ENCODE measurements at places on chromosomes 5 and 9. TPM values are rescaled to one million over a fixed set of nuclear protein-coding genes. Genes with fewer than 3 reads are reported as not detected.

DNA sequence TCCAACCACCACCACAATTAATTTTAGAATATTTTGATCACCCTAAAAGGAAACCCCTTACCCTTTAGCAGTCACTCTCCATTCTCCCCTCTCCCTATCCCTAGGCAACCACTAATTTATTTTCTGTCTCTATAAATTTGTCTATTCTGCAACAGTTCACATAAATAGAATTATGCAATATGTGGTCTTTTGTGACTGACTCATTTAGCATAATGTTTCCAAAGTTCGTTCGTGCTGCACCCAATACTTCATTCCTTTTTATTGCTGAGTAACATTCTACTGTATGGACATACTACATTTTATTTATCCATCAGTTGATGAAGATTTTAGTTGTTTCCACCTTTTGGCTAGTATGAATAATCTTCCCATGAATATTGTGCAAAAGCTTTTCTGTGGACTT, 18.2 kb upstream of the CDC20B start:
- no peak for DNase-seq
- no peak overlapping the region for H3K4me3 ChIP-seq
- no peaks in the 10 kb centered on the region for H3K4me1 ChIP-seq
- no peaks in the 10 kb centered on the region for H3K36me3 ChIP-seq

DNA sequence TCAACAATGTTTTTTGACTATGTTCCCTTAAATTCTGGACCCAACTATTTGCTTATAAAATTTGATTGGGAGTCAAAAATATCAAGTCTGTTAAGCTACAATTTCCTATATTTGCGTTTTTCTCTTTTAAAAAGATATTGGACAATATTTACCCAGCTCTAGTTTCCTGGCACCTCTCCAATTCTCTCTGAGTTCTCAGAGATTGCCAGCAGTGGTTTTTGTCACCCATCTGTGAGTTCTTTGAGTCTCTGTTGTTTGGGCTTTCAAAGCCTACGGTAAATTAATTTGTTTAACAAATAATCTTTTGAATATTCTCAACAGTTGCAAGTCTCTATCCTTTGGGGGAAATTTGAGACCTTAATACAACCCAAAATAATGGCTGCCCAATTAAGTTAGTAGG, 174.2 kb upstream of the PUM3 start:
- H3K36me3 ChIP-seq, result no peaks in the 10 kb centered on the region
- no peaks in the 10 kb centered on the region for H3K4me1 ChIP-seq
- no peak overlapping the region for H3K4me3 ChIP-seq
- DNase-seq, result no peak
- H3K27me3 ChIP-seq, result no peaks in the 10 kb centered on the region
- no peak overlapping the region for H3K27ac ChIP-seq

DNA sequence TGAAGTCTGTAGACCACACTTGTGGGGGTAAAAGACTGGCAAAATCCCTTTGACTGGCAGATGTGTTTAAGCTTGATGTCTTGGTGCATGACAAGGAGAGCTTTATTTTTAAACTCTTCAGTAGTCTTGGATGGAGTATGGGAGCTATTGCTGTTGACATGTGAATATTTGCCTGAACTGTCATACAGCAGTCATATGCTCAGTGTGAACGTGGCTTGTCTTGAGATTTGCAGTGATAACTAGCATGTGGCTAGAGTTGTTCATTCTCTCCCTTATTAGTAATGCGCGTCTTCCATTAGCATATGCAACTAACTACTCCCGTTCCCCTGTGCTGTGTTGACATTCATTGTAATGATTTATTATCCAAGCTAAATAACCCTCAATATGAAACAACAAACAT, 523.6 kb upstream of the WWC1 start:
- no peaks in the 10 kb centered on the region for H3K4me1 ChIP-seq
- H3K27ac ChIP-seq, result no peak overlapping the region
- H3K27me3 ChIP-seq, result no peaks in the 10 kb centered on the region
- DNase-seq, result no peak
- H3K36me3 ChIP-seq, result no peaks in the 10 kb centered on the region

- H3K4me1 ChIP-seq, result no peaks in the 10 kb centered on the region
- H3K27ac ChIP-seq, result no peak overlapping the region
- peak; percentile 30 for DNase-seq
- H3K36me3 ChIP-seq, result no peaks in the 10 kb centered on the region
These were observed 473 bp downstream of the IRGM start for GRCh38 chr5:150846654-150847333.

GRCh38 chr9:131056781-131057506, 39.4 kb upstream of the AIF1L start:
- DNase-seq, result no peak
- H3K4me1 ChIP-seq, result no peaks in the 10 kb centered on the region
- peaks cover 5% of the 10 kb centered on the region for H3K27me3 ChIP-seq
- no peak overlapping the region for H3K27ac ChIP-seq
- H3K36me3 ChIP-seq, result no peaks in the 10 kb centered on the region

- H3K36me3 ChIP-seq, result no peaks in the 10 kb centered on the region
- DNase-seq, result no peak
- no peaks in the 10 kb centered on the region for H3K27me3 ChIP-seq
- no peaks in the 10 kb centered on the region for H3K4me1 ChIP-seq
- H3K4me3 ChIP-seq, result no peak overlapping the region
- no peak overlapping the region for H3K27ac ChIP-seq
These were observed 1027.0 kb upstream of the COX7C start for GRCh38 chr5:85590764-85591163.

GRCh38 chr9:70106571-70106970, 62.9 kb downstream of the MAMDC2 start:
- no peak for DNase-seq
- no peaks in the 10 kb centered on the region for H3K36me3 ChIP-seq
- H3K4me1 ChIP-seq, result no peaks in the 10 kb centered on the region

DNA sequence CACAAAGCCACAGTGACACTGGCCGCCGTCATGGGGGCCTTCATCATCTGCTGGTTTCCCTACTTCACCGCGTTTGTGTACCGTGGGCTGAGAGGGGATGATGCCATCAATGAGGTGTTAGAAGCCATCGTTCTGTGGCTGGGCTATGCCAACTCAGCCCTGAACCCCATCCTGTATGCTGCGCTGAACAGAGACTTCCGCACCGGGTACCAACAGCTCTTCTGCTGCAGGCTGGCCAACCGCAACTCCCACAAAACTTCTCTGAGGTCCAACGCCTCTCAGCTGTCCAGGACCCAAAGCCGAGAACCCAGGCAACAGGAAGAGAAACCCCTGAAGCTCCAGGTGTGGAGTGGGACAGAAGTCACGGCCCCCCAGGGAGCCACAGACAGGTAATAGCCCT, 26.1 kb downstream of the HRH2 start:
- H3K27ac ChIP-seq, result no peak overlapping the region
- no peak overlapping the region for H3K4me3 ChIP-seq
- H3K4me1 ChIP-seq, result no peaks in the 10 kb centered on the region

The FAXDC2 gene
- 12.7 TPM for total RNA-seq

The PCDH1 gene
- total RNA-seq, result 176 TPM

The PCDHGB3 gene
- total RNA-seq, result 3.8 TPM

Measured in transverse colon (tissue), 4 donors.